ENCODE measurements at places on chromosomes 4 and X.

DNA sequence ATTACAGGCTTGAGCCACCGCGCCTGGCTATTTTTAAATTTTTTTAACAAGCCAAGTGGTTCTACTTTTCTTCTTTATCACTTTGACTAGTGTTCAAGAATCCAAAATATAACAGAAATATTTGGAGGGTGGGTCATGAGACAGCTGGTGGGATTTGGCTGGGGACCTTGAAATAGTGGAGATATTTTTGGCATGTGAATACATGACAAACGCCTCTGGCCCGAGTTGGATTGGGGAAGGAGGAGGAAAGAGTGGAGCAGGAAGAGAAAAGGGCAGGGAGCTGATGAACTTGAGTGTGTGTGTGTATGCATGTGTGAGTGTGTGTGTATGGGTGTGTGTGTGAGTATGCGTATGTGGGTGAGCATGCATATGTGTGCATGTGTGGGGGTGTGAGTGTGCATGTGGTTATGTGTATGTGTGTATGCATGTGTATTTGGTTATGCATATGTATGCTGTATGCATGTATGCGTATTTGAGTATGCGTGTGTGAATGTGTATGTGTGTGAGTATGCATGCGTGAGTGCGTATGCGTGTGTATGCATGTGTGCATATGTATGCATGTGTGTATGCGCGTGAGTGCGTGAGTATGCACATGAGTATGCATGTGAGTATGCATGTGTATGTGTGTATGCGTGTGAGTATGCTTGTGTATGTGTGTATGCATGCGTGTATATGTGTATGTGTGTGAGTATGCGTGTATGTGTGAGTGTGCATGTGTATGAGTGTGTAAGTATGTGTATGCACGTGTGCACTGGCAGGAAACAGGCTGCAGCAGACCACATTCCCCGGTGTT, 49.6 kb downstream of the JADE1 start:
- DNase-seq = no peak

DNA sequence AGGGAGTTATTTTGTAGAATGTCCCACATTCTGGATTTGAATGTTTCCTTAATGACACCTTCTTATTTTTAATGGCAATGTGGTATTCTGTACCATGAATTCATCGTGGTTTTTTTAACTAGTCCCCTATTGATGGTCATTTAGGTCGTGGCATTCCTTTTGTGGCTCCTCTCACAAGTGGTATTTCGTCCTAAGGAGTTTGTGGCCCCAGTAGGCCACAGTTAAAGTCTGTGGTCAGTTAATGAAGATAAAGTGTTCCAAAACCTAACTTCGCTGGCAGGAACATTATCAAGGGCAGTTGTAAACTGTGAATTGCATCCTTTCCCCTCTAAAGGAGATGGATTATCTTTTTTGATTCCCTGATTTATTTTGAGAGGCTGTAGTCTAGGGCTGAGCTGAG, 133.2 kb downstream of the TMEM164 start:
- no peak for DNase-seq

GRCh38 chr4:187840814-187841213, 154.8 kb upstream of the ZFP42 start:
- DNase-seq = no peak

- no peak for DNase-seq
Measured at GRCh38 chr4:108607079-108607815, 13.1 kb upstream of the RPL34 start.

- no peak for DNase-seq
Measured at GRCh38 chr4:169024762-169025161, 14.7 kb upstream of the CBR4 start.

DNA sequence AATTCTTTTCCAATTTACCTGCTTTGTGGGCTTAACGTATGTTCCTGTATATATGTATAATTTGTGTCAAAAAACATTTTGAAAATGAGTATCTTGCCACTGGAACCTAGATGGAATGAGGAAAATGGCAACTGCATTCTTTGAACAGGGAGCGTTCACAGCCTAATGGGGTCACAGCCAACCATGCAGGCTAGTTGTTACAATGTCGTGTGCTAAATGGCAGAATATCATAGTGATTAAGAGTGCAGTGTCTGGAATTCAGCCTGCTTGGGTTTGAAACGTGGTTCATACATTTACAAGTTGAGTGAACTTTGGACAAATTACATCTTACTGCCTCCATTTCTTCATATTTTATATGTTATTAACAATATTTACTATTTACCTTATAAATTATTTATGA, 70.8 kb downstream of the PCDH7 start:
- no peak for DNase-seq

- no peak for DNase-seq
Measured at GRCh38 chrX:134452596-134452995, 7.4 kb upstream of the HPRT1 start.

DNA sequence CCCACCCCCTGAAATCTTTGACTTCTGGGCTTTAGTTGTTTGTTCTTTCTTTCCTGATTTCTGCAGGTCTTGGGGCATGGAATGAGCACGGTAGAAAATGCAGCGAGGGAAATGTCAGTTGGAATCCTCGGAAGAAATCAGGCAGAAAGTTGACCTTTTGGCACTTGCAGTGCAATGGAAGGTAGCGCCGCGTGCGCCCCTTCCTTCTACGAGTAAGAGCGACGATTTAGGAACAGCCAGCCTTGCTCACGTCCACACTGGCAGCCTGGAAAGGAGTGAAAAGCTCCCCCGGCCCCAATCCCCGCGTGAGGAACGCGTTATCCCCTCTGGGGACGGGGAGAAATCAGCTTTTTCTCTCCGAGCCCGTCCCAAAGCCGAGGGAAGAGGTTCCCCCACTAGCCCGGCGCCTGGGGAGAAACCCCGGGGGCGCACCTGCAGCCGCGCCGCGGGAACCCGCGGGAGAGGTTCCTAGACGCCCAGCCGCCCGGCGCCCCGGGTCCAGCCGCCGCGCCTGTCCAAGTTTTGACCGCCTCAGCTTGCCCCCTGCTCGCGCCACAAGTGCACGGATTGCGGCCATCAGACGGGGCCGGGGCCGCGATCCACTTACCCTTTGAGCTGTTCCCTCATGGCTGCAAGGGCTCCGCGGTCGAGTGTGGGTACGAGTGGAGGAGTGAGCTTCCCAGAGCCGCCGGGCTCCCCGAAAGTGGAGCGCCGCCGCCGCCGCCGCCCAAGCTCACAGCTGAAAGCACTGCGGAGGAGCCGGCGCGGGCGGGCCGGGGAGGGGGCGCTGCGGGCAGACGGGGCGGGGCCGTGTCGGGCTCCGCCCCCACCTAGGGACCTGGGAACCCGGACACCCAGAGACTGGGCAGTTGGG, 194.6 kb upstream of the FTHL17 start:
- no peak for DNase-seq

DNA sequence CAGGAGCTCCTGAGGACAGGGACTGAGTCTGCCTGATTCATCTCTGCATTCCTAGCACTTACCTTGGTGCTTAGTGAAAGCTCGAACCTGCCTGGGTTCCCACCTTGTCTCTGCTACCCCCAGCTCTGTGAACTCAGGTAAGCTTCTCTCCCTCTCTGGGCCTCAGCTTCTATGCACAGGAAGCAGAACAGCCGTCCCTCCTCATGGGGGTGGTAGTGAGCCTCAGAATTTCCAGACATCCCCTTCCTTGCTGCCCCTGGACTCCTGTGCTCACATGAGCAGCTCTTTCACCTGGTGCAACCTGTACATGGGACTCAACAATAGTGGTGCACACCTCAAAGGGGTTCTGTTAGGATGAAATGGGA, 50.8 kb downstream of the HTRA3 start:
- no peak for DNase-seq

DNA sequence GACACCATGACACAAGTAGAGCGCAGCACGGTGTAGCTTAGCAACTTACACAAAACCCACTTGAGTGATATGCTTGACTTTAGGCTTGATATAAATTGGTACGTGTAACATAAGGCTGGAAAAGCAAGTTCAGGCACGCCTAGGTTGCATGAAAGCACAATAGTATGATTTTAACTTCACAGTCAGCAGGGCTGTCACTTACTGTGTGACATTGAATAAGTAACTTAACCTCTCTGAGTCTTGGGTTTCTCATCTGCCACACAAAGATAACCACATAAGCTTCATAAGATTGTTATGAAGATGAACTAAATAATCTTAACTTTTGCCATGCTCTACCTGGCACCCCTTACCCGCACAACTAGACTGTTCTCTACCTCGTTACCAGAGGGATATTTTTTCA, 9.5 kb downstream of the SRD5A3 start:
- DNase-seq = no peak

DNA sequence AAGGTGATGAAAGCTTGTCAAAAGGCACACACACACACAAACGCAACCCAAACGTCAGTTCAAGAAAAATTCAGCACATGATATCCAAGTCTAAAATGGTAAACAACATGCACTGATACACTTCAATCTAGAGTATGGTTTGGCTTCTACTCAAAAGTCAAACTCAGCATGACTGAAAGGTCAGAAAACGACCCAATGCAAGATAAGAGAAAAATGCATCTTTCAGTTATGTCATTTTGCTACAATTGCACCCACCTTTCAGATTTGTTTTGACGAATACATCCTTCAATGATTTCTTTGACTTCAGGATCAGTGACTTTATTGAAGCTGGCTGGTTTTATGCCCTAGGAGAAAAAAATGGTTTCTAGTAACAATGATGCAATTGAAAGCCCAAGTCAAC, 56.3 kb downstream of the WNK3 start:
- no peak for DNase-seq

- DNase-seq = no peak
Measured at GRCh38 chr4:124997991-124998390, 285.5 kb upstream of the ANKRD50 start.

DNA sequence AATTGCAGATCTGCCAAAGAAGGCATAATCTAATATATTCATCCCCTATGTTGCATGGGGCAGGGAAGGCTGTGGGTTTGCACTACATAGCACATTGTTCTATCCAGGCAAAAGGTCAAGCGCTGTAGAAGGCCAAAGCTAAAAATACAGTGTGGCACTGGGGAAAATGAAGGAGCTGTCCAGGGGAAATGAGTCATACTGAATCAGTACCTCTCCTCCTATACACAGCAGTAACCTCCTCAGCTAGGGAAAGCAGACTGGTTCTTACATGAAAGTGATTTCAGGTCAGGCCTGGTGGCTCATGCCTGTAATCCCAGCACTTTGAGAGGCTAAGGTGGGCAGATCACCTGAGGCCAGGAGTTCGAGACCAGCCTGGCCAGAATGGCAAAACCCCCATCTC, 31.0 kb upstream of the SLC25A4 start:
- no peak for DNase-seq

- no peak for DNase-seq
Measured at GRCh38 chr4:4820739-4821138, 38.7 kb upstream of the MSX1 start.

- DNase-seq = no peak
Measured at GRCh38 chr4:17426222-17426621, 85.7 kb downstream of the QDPR start.

DNA sequence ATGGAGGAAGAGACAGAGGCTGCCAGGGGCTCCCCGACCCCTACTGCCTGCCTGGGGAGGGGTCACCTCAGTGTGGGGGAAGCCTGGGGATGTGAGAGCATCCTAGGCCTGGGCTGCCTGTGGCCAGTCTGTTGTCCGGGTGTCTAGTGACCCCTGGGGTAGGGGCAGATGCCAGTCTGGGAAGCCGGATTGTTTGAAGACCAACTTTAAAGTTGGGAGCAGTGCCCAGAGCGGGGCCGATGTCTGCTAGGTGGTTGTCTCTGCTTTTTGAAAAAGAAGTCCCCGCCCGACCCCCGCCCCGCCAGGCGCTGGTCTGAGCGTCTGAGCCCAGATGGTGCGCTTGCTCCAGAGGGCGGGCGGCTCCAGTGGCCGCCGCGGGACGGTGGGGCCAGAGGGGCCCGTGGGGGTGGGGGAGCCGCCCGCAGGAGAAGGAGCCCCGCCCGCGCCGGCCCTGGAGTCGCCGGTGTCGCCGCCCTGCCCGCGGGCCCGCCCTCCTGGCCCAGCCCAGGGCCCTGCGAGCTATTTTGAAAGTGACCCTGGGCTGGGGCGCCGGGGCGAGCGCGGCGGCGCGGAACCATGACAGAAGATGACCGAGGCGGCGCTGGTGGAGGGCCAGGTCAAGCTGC, at the start of gene DOK7:
Gene DOK7, plus strand, starts transcription at position 517 of the 626 bp plus-strand sequence. Its CDS starts 70 bp downstream, at position 587.
- DNase-seq = no peak

DNA sequence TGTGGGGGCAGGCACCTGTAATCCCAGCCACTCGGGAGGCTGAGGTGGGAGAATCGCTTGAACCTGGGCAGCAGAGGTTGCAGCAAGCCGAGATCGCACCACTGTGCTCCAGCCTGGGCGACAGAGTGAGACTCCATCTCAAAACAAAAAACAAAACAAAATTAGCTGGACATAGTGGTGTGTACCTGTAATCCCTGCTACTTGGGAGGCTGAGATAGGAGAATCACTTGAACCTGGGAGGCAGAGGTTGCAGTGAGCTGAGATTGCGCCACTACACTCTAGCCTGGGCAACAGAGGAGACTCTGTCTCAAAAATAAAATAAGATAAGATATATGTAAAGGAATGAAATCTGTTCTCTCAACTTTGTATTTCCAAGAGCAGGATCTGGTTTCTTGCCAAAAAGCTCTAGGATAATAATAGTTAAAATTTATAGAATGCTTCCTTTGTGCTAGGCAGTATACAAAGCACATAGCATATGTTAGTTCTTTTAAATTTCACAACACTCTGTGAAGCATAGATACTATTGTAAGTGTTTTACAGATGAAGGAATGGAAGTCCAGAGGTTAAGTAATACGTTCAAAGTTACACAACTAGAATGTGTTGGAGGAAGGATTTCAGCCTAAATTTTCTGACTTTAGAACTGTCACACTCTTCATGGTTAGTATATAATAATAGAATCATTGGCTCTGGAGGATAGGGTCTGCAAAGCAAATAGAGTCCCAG, 10.3 kb downstream of the MRPL1 start:
- no peak for DNase-seq

- DNase-seq = peak; percentile 30
Measured at GRCh38 chr4:118280501-118281218, 72.1 kb downstream of the PRSS12 start.

GRCh38 chr4:108502356-108502755, 118.0 kb upstream of the RPL34 start:
- no peak for DNase-seq

DNA sequence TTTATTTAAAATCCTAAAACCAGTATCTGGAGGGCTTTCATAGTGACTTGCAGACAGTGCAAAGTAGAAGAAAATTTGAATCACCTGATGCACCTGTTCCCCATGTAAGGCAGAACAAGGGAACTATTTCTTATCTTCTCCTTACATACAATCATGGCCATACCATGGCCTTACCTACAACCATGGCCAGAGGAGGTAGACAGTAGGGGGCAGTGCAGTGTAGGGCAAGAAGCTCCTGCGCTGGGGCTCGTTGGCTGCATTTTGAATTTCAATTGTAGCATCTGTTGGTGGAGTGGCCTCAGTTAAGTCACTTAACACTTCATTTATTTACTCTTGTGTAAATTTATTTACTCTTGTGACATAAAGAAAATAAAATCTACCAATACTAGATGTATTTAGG, 33.0 kb downstream of the GALNTL6 start:
- no peak for DNase-seq

DNA sequence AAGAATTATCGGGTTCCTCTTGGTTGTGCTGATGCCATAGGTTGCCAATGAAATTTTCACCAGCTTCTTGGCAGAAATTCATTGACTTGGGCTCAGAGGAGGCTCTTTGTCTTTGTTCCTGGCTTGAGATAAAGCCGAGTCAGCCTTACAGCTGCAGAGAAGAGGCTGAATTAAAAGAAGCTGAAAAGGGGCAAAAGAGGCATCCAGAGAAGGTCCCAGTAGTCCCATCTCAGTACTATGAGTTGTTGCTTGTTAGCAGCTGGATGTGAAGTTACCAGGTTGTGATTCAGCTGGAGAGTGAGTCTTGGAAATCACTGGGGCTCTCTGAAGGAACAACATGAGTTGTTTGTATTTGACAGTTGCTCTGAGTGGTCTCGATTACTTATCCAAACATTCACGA, 59.7 kb downstream of the SMAD1 start:
- DNase-seq = no peak

Data from activated CD4-positive, alpha-beta T cell treated with anti-CD3 and anti-CD28 coated beads, Interleukin-2, amount 50 U/mL, for 1 hour (primary cell).